ENCODE measurements at places on chromosomes 7 and 10.

DNA sequence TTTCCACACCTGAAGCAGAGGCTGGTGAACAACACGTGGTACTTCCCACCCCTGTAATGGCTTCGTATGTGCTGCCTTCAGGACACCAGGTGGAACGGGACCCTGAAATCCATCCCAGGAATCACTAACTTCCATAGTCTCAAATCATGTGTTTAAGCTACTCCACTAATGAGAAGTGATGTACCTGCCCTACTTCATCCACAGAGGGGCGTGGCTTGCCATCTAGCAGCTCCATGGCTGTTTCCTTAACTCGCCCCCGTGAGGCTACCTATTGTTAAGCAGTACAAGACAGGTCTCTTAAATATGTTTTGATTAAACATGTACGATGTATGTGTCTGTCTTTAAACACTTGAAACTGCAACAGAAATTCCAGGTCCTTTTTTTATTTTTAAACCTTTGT, 31.8 kb downstream of the ARL3 start:
- no peaks in the 10 kb centered on the region for H3K36me3 ChIP-seq
- no peaks in the 10 kb centered on the region for H3K27me3 ChIP-seq
- no peak overlapping the region for H3K4me3 ChIP-seq
- no peak for DNase-seq
- H3K4me1 ChIP-seq, result no peaks in the 10 kb centered on the region
- H3K27ac ChIP-seq, result no peak overlapping the region

- H3K4me3 ChIP-seq, result no peak overlapping the region
- peaks cover 14% of the 10 kb centered on the region for H3K4me1 ChIP-seq
- DNase-seq, result no peak
- H3K36me3 ChIP-seq, result no peaks in the 10 kb centered on the region
- H3K27me3 ChIP-seq, result no peaks in the 10 kb centered on the region
Measured at GRCh38 chr7:82438521-82438920, 5.1 kb downstream of the CACNA2D1 start.

DNA sequence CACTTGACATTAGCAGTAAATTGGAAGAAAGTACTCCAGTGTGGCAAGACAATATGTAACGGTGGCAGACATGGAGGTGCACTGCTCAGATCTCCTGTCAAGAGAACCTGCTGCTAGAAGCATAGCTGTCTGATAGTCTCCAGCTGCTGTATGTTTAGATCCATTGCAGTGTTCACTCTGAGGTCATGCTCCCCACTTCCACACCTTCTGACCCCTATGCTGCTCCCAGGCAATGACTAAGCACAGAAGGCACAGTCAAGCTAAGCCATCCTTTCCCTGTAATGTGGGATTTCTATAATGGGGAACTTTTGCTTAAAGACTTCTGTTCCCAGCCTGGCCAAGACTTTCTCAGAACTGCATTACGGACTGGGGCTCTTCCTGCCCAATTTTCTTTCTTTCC, 315.8 kb downstream of the HPSE2 start:
- no peak for DNase-seq
- no peaks in the 10 kb centered on the region for H3K27me3 ChIP-seq
- no peak overlapping the region for H3K27ac ChIP-seq
- no peak overlapping the region for H3K4me3 ChIP-seq

DNA sequence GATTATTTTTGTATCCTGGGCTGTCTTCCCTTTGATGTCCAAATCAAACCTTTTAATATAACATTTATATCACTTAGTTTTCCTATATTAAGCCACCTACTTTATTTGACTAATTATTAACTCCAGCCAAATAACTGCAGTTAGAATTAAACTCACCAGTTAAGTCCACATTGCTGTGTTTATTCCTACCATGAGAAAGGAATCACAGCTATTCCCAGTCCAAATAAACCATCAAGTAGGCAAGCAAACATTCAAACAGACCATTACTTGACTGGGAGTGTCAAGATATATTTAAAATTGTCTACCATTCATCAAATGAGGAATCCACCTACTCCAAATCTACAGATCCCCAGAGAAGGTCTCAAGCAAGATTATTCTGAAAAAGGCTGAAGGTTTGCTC, 22.4 kb downstream of the PDE1C start:
- H3K4me1 ChIP-seq, result no peaks in the 10 kb centered on the region
- no peaks in the 10 kb centered on the region for H3K36me3 ChIP-seq

- no peak overlapping the region for H3K4me3 ChIP-seq
- H3K36me3 ChIP-seq, result no peaks in the 10 kb centered on the region
- H3K4me1 ChIP-seq, result peaks cover 34% of the 10 kb centered on the region
- no peak overlapping the region for H3K27ac ChIP-seq
- DNase-seq, result no peak
- H3K27me3 ChIP-seq, result no peaks in the 10 kb centered on the region
Measured at GRCh38 chr10:3932597-3933375, 147.8 kb upstream of the KLF6 start.

All from endothelial cell of umbilical vein (primary cell).